ENCODE measurements at places on chromosomes 5 and 9. TPM values are rescaled to one million over a fixed set of nuclear protein-coding genes. Genes with fewer than 3 reads are reported as not detected.

The ELAVL2 gene
- polyA plus RNA-seq = 1.3 TPM

The FAM221B gene
- 0.09 TPM for polyA plus RNA-seq

The LCN9 gene
- not detected for polyA plus RNA-seq

The COX7C gene
- 808 TPM for polyA plus RNA-seq

The GARIN3 gene
- not detected for polyA plus RNA-seq
